CD4-positive, alpha-beta T cell treated with Interleukin-21 for 1 hour (primary cell): ENCODE measurements at places on chromosomes 2 and 18.

GRCh38 chr18:11553098-11553940 is 56.1 kb upstream of the SLC35G4 start:
- peak; percentile 41 for DNase-seq

DNA sequence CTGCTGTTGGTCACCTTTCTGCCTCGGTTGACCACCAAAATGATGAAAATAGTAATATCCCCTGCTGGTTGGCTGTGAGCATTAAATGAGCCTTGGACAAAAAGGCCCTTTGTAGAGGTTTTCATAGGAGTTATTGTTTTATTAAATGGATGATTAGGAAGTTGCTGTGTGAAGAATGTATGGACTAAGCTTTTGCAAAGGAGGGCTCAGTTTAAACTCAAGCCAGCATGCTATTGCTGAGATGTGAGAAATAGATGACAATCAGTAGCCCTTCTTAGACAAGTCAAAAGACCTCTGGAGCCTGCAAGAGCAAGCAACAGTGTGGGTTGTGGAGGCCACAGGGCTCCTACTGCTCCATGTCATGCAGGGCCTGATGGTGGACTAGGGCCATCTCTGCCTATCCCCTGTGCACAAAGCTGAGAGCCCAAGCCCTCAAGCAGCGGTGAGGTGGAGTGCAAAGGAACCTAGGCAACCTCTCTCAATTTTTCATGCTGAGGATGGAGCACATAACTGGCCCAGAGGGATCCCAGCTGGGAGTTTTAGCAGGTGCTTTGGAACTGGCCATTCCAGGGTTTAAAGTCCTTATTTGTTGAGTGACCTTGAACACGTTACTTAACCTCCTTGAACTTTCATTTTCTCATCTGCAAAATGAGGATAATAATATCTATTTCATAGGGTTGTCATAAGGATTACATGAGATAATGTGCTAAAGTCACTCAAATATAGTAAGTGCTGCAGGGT is 37.1 kb downstream of the FOSL2 start:
- DNase-seq = no peak

DNA sequence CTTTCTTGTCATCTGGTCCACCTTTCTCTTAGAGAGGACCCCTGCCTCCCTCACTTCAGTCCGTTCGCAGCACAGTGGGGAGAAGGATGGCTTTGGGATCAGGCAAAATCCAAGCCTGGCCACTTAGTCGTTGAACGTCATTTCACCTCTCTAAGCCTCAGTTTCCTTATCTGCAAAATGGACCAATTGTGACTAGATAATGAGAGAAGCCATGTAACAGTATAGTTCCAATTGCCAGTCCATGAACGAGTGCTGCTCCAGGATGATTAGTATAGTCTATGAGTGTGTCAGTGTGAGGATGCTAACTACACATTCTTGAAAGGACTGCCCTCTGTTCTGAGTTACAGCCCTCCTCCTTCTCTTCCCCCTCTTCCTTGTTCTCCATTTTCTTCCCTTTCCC is 1.1 kb downstream of the INHA start:
- no peak for DNase-seq

DNA sequence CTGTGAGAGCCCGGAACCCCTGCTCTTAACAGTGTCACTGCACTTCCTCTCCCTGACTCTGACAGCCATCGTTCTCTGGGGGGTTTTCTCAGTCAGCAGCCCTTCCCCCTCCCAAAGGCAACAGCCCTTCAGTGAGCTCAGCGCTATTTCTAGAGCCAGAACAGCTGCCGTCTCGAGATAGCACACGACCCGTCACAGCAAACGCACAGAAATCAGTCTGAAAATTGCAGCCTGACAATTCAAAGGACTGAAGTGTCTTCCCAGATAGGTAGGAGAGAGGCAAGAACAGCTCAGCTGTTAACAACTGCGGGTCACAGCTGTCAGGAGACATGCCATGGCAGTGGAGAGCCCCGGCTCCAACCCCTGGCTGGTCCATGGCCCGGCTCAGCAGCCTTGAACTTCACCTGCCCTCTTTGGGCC is 45.4 kb downstream of the ST8SIA5 start:
- DNase-seq = no peak

DNA sequence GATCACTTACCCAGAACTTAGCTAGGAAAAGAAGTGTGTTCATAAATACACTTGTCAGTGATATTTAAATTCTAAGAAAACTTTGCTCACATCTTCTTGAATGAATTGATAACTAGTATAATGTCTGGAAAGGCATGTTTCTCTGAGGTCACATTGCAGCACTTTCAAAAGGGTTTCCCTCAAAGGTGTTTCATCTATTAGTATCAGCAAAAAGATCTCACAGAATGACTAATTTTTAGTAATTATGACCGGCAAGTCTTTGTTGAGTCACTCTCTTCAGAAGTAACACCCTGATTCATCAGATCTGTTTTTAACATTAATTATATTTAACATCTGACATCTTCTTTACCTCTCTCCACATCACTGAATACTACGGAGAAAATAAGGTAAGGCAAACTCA is 222.3 kb downstream of the IKZF2 start:
- no peak for DNase-seq

- no peak for DNase-seq
Measured at GRCh38 chr18:22838221-22838620, 94.9 kb upstream of the RBBP8 start.

GRCh38 chr2:124320051-124320688 is 295.1 kb downstream of the CNTNAP5 start:
- no peak for DNase-seq

DNA sequence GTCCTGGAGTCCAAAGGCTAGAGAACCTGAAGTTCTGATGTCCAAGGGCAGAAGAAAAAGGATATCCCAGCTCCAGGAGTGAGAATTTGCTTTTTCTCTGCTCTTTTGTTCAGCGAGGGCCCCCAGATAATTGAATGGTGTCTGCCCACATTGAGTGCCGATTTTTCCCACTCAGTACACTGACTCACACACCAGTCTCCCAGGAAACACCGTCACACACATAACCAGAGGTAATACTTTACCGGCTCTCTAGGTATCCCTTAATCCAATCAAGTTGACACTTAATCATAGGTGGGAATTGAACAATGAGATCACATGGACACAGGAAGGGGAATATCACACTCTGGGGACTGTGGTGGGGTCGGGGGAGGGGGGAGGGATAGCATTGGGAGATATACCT is 161.5 kb downstream of the WDR7 start:
- no peak for DNase-seq

GRCh38 chr2:60529136-60529784 is 24.2 kb downstream of the BCL11A start:
- DNase-seq = no peak

DNA sequence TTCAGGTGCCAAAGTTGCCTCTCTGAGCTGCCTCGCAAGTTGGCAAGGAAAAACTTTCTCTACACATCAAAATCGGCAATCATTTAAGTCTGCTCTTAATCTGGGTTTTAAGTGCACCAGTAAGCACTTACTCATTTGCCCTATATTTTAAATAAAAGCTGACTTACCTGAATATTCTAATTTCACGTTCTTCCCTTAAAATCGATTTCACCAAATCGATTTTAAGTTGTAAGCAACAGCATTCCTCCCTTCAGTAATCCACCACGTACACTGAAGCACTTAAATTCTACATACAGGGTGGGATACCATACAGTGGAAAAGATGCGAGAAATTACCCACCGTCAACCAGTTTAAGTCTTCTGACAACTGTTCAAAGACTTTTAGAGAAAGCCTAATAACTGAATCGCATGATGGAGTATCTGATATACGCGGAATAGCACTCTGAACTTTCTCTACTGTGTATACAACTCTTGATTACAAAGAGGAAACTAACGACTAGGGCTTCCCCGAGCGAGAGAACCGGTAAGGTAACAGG is 1.6 kb downstream of the PPP3R1 start:
- DNase-seq = no peak

DNA sequence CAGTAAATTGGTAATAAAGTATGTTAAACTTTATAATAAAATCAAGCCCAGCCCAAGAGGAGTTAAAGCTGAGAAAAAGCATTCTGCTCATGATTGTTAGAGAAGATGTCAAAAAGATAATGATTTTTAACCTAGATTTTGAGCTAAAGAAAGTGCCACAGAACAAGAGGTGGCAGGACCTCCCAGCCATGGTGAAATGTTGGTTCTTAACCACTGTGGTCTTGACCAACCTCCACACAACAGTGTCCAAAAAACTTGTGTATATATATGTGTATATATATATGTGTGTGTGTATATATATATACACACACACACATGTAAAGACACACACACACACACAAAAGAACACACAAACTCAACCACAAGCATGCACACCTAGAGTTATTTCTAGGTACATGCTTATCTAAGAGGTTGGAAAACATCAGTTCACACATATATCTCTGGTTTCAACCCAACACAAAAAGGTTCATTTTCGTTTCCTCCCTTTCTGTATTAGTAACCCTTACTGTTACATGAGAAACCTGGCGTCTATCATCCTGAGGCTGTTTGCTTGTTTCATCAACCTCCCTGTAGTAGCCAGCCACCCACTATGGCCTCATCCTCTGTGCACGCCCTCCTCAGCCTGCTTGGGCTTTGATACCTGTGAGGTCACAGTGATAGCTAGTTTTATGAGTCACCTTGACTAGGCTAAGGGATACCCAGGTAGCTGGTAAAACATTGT is 631.8 kb upstream of the ID2 start:
- DNase-seq = no peak

DNA sequence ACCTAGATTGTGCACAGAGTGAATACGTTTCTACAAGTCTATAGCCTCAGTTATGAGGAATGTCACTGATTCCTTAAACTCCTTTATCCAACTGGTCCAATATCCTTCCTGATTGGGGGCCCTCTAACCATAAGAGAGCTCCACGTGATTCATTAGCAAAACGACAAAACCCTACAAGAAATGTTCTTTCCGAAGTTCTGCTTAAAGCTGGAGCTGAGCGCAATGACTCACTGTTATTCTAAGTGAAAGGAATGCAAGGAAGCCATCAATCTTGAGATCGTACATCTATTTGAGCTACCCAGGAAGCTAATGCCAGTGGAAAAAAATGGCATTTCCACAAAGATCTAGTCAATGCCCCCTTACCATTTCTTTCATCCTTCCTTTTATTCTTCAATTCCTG is 354.9 kb upstream of the CDH20 start:
- DNase-seq = no peak

DNA sequence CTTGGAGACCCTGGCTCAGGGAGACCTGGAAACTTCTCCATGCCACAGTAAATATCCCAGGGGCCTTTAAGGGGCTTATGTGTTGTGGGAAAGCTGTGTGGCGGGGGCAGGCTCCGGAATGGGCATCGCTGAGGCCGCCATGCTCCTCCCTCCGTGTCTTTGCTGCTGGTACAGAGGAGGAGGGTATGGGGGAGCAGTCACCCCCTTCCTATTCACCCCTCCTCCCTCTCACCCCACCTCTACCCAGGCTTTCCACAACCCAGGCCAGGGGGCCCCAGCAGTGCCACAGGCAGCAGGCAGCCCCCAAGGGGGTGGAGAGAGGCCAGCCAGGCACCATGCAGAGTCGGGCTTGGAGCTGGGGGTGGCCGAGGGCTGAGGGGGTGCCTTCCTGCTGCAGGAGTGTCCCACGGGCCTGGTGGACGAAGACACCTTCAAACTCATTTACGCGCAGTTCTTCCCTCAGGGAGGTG is 28.0 kb upstream of the FAHD2A start:
- no peak for DNase-seq

DNA sequence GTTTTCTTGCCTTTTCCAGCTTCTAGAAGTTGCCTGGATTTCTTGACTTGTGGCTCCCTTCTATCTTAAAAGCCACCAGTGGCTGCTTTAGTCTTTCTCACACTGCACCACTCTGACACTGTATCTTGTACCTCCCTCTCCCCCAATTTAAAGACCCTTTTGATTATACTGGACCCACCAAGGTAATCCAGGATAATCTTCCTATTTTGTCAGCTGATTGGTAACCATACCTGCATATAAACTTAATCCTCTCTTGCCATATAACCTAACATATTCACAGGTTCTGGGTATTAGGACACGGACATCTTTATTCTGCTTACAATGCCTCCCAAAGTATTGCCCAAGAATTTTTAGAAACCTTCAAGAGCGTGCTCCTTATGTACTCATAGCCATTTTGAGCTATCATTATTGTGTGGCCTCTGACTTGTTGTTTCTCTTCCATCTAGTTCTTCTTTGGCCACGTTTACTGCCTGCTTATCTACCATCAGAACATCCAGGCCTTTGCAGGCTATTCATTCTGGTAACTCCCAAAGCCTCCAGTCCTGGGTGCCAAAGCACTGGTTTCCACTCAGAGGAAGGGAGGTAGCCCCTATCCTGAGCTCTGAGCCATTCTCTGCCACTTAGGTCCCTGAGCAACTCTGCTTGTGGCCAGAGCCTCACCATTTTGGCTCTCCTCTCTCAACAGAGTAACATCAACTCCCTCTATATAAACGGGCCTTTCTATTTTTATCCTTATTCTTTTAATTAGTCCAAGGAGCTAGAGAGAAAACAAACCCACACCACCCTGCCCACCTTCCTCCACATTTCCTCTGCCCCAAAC is 70.8 kb downstream of the MYO3B start:
- no peak for DNase-seq

GRCh38 chr2:192585418-192585817 is 390.7 kb upstream of the TMEFF2 start:
- no peak for DNase-seq

DNA sequence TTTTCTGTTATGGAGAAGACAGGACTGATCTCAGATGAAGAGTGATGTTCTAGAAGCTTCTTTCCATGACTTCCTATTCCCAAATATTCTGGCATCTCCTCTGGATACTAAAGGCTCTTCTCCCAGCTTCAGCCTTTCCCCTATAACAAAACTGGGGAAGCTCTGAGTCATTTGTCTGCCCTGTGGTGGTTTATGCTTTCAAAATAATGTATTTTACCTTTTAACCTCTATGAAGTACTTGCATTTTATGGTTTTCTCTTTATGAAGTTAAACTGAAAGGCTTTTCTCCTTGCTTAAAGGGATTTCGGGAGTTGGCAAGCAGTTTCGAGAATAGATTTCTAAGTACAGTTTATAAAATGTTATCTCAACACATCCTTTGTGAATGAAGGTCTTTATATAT is 104.4 kb downstream of the TANC1 start:
- DNase-seq = no peak

GRCh38 chr2:74130211-74130995 is 17.3 kb downstream of the BOLA3 start:
- DNase-seq = no peak
